ENCODE measurements at places on chromosomes 6 and 20.

DNA sequence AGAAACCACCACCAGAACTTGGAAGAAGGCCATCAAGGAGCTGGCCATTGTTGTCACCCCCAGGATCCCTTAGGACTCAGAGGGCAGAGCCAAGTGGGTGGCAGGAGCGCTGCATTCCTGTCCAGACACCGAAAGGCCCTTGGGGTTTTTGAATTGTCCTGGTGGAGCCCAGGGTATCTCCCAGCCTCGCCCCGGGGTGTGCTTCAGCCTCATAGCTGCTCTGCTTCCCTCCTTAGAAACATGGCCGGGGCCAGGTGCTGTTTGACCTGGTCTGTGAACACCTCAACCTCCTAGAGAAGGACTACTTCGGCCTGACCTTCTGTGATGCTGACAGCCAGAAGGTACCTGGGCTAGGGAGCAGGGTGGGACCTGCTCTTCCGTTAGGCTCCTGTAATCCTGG, 23.2 kb downstream of the EPB41L1 start:
- DNase-seq = no peak

- DNase-seq = peak; percentile 19
These were observed 7.9 kb downstream of the EPB41L1 start for GRCh38 chr20:36162272-36162966.

DNA sequence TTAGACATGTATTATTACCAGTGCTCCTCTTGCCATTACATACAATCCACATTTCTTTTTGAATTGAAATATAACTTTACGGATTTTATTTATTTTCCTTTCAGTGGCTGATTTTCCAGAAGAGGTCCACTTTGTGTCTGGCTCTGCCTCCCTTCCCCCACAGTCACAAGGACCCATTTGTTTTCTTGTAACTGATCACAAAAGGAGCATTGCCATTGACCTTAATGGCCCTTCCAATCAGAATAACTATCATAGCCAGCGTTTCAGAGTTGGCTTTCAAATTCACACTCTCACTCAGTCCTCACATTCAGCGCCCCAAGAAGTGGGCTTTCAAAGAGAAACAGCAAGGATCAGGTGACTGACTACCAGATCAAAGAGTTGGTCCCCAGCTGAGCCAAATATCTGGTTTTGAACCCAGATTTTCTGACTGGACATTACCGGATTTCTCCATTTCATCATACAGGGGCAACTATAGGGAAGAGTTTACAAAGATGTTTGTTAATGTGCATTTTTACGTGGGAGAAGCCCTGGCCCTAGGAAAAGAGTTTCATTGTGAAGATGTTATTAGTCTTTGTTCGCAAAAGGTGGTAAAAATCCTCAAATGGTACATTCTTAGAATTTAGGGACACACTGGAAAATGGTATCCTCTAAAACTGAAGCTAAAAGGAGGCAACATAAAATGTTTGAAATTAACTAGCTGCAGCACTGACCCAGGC, 2.0 kb upstream of the SLC22A23 start:
- peak; percentile 76 for DNase-seq

DNA sequence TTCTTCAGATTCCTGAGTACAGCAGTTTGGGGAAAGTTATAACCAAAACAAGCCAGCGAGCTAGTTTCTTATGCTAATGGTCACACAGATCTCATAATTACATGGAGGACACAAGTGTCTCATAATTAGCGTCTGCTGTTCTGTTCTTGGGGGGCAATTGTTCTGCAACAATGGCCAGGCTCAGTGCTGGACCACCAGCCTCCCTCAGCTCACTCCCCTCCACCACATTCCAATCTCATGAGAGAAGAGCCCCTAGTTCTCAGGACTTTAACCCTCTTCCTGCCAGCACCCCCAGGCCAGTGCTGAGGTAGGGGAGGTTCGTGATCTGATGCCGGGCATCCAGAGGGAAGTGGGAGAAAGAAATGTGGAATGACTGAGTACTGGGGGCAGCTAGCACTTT, 20.2 kb upstream of the TOX2 start:
- no peak for DNase-seq

DNA sequence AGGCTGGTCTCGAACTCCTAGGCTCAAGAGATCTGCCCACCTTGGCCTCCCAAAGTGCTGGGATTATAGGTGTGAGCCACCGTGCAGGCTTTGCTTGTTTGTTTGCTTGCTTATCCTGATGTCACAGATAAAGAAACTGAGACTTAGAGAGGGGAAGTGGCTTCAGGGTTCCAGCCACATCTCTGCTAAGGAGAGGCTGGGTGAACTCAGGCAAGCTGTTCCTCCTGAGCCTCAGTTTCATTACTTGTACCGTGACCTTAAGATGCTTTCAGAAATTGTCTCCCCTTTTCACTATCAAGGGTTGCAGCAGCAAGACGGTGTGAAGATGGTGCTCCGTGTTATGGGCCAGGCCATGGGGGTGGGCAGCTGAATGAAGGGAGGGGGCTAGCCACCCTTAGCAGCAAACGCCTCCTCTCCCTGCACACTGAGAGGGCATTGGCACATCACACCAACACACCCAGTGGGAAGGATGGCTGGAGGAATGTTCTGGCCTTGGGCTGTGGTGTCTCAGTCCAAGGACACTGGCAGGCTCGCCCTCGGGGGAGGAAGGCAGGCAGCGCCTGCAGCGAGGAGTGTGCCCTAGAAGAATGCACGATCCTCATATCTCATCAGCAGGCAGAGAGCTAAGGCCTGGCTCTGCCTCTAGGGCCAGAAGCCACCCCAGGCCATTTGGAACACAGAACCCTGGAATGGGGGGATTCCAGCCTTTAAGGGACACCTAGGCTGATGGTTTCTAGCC, 48.2 kb upstream of the TLDC2 start:
- no peak for DNase-seq

GRCh38 chr6:138044972-138045371, 62.2 kb downstream of the PERP start:
- no peak for DNase-seq

DNA sequence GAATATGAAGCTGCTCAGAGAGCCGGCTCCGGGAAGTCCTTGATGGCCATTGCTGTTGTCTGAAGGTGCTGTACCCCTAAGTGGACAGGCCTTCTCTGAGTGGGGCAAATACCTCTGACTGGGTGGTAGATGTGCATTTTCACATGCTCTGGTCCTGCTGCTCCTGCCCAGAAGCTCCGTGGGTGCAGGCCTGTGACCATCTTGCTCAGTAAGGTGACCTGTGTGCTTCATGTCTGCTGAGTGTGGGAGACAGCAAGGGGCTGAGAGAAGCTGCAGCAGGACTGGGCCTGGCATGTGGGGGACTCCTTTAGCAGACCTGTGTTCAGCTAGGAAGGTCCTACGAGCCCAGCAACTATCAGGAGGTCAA, 5.0 kb downstream of the SPATA2 start:
- DNase-seq = no peak

DNA sequence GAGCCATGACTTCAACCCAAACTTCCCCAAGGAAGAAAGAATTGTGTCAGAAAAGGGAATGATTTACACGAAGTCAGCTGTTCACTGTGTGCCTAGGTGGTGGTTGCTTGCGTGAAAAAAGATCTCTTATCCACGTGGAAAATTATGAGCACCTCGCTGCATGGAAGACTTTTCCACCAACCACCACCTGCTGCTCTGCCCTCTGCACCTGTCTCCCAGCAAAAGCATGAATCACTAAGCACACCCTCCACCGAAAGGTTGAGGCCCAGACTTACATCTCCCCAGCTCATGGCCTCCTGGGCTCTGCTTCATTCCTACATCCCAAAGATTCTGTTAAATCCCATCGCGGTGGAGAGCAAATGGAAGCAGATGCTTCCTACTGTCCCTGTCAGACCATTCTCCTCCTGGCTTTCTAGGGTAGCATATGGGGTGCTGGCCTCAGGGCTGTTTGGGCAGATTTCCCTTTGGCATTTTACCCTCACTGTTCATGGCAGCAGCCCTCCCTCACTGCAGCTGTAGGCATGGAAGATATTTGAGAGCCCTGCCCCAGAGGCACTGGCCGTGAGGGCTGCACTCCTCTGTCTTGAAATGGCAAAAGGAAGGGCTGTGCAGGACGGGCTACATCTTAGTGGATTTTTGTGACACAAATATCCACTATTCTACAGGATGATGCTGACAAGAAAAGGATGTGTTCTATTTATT, 37.6 kb upstream of the CST5 start:
- no peak for DNase-seq

DNA sequence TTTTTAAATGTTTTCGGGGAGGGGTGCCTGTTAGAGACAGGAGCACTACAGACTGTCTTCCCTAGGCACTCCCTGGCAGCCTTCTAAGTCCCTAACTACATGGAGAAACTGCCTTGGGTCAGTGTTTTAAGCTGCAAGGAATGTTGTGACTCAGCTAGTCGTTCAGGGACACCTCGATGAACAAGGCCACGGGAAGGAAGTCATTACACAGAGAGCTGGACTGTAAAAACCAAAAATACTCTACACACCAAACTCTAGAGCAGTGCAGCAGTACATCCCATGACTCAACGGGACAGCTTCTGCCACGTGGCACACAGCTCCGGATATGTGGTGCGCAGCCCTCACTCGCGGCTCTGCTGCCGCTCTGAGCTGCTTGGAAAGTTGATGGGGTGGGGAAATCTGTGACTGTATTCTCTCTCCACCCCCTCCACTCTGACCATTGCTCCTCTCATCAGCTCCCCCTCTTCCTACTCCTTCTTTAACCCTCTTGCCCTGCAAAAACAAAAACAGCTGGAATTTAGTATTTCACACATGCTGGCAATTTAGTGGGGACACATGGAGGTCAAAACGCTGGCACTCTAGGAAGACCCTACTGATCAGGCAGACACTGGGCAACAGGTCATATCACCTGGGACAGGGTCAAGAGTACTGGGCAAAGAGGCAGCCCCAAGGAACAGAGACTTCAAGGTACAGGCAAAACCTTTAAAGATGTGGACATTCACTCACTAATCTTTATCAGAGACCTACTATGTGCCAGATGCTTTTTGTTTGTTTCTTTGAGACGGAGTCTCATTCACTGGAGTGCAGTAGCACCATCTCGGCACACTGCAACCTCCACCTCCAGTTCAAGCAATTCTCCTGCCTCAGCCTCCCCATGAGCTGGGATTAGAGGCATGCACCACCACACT, 10.9 kb upstream of the LPIN3 start:
- peak; percentile 61 for DNase-seq

GRCh38 chr6:34227761-34228421, 8.8 kb upstream of the HMGA1 start:
- DNase-seq = no peak

DNA sequence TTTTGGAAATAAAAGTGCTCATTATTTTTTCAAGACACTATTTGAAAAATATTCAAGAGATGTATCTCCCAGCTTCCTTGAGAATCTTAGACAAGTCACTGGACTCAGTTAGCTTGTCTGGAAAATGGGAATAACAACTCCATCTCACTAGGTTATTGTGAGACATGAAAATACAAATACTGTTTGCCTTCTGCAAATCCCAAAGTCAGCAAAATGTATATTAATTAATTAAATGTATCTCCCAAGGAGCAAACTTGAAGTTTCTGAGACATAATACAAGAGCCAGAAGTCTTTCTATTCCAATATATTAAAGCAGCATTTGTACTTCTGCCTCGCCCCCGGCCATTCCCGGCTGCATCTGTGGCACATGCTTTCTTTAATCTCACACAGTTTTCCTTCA, 54.6 kb upstream of the ID4 start:
- DNase-seq = no peak

GRCh38 chr6:68114463-68115047, 520.5 kb upstream of the ADGRB3 start:
- DNase-seq = no peak

DNA sequence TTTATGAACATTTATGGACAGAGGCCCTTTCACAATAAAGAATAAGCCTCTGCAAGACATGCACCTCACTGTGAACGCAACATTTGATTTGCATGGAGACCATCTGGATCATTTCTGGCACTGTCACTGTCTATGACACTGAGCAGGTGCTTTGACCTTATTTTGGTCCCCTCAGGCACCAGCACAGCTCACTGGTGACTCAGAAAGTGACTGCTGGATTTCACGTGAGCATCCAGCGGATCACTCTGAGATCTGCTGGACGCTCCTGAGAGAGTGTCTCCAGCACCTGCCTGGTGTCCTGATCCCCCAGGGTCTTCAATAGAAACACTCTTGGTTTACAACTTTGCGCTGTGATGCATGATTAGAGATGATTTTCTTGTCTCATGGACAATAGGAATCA, 375.7 kb downstream of the TENT5A start:
- DNase-seq = no peak

- no peak for DNase-seq
These were observed 55.9 kb downstream of the GPR6 start for GRCh38 chr6:110033749-110034666.

DNA sequence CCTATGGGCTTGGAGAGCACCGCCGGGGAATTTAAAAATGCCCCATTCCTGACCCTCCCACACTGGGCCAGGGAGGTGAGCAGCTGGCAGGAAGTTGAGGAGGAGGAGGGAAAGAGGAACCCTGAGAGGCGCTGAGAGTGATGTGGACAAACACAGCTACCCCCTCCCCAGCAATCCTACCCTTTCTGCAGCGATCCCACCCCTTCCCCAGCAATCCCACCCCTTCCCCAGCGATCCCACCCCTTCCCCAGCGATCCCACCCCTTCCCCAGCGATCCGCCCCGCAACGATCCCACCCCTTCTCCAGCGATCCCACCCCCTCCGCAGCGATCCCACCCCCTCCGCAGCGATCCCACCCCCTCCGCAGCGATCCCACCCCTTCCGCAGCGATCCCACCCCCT, 111.6 kb downstream of the SYCP2 start:
- no peak for DNase-seq

- DNase-seq = peak; percentile 84
These were observed 1.0 kb upstream of the PCIF1 start for GRCh38 chr20:45933266-45934045.

- no peak for DNase-seq
These were observed 298.7 kb upstream of the MARCKS start for GRCh38 chr6:113558431-113558830.

DNA sequence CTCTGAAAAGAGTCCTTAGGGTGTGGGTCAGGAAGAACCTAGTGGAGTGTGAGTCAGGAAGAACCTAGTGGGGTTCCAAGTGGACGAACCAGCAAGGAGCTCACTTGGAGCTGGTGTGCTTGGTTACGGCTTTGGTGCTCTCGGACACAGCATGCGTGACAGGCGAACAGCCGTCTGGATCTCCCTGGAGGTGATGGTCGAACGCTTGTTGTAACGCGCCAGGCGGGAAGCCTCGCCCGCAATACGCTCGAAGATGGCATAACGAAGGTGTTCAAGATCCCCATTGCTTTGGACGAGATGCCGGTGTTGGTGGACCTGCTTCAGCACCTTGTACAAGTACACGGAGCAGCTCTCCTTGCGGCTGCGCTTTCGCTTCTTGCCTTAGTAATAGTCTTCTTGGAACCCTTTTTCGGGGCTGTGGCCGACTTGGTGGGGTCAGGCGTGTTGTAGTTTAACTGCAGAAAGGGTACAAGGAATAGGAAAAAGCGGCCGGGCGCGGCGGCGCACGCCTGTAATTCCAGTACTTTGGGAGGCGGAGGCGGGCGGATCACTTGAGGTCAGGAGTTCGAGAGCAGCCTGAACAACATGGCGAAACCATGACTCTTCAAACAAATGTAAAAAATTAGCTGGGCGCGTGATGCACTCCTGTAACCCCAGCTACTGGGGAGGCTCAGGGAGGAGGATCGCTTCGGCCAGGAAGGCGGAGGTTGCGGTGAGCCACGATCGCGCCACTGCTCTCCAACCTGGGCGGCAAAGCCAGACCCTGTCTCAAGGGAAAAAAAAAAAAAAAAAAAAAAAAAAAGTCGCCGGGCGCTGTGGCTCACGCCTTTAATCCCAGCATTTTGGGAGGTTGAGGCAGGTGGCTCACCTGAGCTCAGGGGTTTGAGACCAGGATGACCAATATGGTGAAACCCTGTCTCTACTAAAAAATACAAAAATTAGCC, 48.0 kb downstream of the OR2B2 start:
- DNase-seq = no peak

Data from Ammon's horn (tissue), 1 donor.